ENCODE measurements at places on chromosomes 4 and X. TPM values are rescaled to one million over a fixed set of nuclear protein-coding genes. Genes with fewer than 3 reads are reported as not detected.

DNA sequence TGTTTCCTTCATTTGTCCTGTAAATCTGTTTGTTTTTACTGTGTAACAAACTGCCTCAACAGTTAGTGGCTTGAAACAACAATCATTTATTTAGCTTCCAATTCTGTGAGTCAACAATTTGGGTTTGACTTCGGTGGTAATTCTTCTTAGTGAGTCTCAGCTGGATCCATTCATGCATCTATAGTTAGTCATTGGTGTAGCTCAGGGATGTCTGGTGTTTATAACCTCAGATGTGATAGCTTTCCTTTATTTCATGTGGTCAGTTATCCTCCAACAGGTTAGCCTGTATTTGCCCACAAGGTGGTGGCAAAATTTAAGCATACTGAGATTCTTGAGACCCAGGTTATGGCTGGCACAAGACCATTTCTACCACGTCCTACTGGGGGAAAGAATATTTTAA, 1267.2 kb downstream of the RAPGEF2 start:
- no peak for DNase-seq
- no peak overlapping the region for H3K4me3 ChIP-seq
- H3K4me1 ChIP-seq, result peaks cover 12% of the 10 kb centered on the region
- no peaks in the 10 kb centered on the region for H3K36me3 ChIP-seq
- no peaks in the 10 kb centered on the region for H3K27me3 ChIP-seq
- H3K27ac ChIP-seq, result no peak overlapping the region

GRCh38 chrX:125205133-125205917, 114.3 kb upstream of the TEX13C start:
- peaks cover 21% of the 10 kb centered on the region for H3K4me1 ChIP-seq
- H3K4me3 ChIP-seq, result peak overlapping the region; percentile 92
- DNase-seq, result peak; percentile 67
- no peaks in the 10 kb centered on the region for H3K36me3 ChIP-seq
- peak overlapping the region; percentile 96 for H3K27ac ChIP-seq
- peaks cover 23% of the 10 kb centered on the region for H3K27me3 ChIP-seq

The CLGN gene
- 3.4 TPM for total RNA-seq

DNA sequence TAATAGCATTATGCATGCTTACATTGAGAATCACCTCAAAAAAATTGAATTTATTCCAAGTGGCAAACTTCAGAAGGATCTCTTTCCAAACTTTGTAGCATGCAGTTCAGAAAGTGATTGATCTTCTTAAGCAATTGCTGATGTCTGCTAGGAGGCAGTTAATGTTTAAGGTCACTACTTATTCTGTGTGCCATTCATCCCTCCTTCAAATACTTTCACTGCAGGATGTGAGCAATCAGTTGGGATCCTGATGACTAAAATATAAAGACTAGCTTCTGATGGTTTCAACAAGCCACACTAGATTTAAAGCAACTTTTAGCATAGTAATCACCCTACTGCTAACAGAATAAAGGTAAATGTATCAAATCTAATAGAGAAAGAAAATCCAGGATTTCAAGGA, 414.1 kb downstream of the ADGRL3 start:
- no peak overlapping the region for H3K27ac ChIP-seq
- no peak for DNase-seq
- H3K4me3 ChIP-seq, result no peak overlapping the region
- no peaks in the 10 kb centered on the region for H3K4me1 ChIP-seq
- no peaks in the 10 kb centered on the region for H3K36me3 ChIP-seq
- H3K27me3 ChIP-seq, result no peaks in the 10 kb centered on the region

- H3K4me3 ChIP-seq, result no peak overlapping the region
- H3K36me3 ChIP-seq, result no peaks in the 10 kb centered on the region
- H3K27ac ChIP-seq, result no peak overlapping the region
Observed at GRCh38 chr4:98951710-98952109, 22.8 kb upstream of the EIF4E start.

The CPE gene
- 10.9 TPM for total RNA-seq

GRCh38 chr4:158805635-158806471, 37.0 kb downstream of the FNIP2 start:
- no peaks in the 10 kb centered on the region for H3K36me3 ChIP-seq
- peak overlapping the region; percentile 63 for H3K27ac ChIP-seq
- H3K27me3 ChIP-seq, result no peaks in the 10 kb centered on the region

The ETNPPL gene
- 0.66 TPM for total RNA-seq

DNA sequence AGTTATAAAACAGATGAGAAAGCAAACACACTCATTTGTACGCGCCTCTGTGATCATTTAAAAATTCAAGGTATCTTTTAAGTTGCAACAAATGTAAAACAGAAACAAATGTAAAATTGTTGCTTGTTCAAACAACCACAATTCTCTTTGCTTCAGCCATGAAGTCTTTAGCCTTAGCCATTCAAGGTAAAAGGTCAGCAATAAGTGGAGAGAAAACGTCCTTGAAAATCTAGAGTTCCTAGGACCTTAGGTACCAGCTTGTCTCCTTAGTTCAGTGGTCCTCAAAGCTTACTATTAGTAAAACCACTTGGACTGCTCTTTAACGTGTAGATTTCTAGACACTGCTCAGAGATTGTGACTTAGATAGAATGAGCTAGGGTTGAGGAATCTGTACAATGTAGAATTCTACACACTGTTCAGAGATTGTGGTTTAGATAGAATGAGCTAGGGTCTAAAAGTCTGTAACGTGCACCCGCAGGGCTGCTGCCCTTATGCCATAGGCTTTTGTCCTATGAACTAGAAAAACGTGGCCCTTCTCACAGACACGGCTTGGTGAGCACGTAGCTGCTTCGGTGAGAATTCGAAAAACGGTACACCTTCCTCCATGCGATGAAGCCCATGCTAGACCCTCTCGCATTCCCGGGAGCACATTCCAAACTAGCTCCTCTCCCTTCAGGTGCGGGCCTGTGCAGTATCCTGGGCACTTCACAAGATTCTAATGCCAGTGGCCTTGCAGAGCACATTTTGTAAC, 1.7 kb downstream of the PLAC8 start:
- H3K4me1 ChIP-seq, result peaks cover 49% of the 10 kb centered on the region
- H3K4me3 ChIP-seq, result no peak overlapping the region
- DNase-seq, result no peak
- no peak overlapping the region for H3K27ac ChIP-seq
- no peaks in the 10 kb centered on the region for H3K36me3 ChIP-seq
- H3K27me3 ChIP-seq, result peaks cover 16% of the 10 kb centered on the region

GRCh38 chr4:3682236-3683076, 83.7 kb upstream of the ADRA2C start:
- H3K27ac ChIP-seq, result no peak overlapping the region

- no peak overlapping the region for H3K4me3 ChIP-seq
- no peak for DNase-seq
- no peak overlapping the region for H3K27ac ChIP-seq
Observed at GRCh38 chr4:55340266-55340665, 5.8 kb upstream of the SRD5A3 start.

The ABLIM2 gene
- total RNA-seq, result 2.6 TPM

- no peaks in the 10 kb centered on the region for H3K36me3 ChIP-seq
- H3K27ac ChIP-seq, result no peak overlapping the region
- no peak for DNase-seq
- H3K4me3 ChIP-seq, result no peak overlapping the region
Observed at GRCh38 chr4:138562544-138562991, 320.4 kb upstream of the SLC7A11 start.

GRCh38 chr4:100988876-100989275, 358.4 kb downstream of the PPP3CA start:
- no peak overlapping the region for H3K4me3 ChIP-seq
- DNase-seq, result no peak
- peaks cover 37% of the 10 kb centered on the region for H3K4me1 ChIP-seq
- no peaks in the 10 kb centered on the region for H3K27me3 ChIP-seq
- no peaks in the 10 kb centered on the region for H3K36me3 ChIP-seq

The ZNF711 gene
- 14.3 TPM for total RNA-seq

DNA sequence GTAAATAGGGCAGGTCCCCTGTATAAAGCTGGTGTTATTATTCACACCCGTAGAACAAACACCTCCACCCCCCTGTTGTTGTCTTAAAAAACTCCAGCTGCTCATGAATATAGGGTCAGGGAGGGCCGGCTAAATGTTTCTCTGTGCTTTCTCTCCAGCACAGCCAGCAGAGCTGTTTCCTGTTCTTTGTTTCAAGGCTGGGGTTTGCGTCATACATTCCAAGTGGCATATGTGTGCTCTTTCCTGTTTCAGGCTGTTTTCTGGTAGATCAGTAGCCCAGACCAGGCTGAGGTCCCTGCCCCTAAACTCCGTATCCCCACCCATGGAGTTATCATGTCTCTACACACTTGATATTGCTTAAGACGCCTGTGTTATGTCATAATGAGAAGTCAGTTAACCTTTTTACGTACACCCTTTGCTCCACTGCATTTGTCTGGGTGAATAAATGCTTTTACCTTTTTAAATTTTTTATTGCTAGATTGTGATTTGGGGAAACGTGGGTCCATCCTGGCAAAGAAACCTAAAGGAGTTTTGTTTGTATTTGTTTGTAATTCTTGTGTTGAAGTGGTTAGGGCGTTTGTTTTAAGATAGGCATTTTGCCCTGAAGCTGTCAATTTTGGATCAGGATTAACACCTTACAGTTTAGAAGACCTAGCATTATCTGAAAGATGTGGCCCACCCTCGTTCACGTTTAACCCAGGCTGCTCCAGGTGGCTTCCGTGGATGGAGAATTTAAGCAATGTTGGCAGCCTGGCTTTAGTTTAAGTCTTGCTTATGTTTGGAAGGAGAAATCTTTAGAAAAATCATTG, 3.3 kb downstream of the KLF3 start:
- peak overlapping the region; percentile 89 for H3K4me3 ChIP-seq
- H3K36me3 ChIP-seq, result no peaks in the 10 kb centered on the region
- DNase-seq, result peak; percentile 65
- H3K27ac ChIP-seq, result peak overlapping the region; percentile 99

DNA sequence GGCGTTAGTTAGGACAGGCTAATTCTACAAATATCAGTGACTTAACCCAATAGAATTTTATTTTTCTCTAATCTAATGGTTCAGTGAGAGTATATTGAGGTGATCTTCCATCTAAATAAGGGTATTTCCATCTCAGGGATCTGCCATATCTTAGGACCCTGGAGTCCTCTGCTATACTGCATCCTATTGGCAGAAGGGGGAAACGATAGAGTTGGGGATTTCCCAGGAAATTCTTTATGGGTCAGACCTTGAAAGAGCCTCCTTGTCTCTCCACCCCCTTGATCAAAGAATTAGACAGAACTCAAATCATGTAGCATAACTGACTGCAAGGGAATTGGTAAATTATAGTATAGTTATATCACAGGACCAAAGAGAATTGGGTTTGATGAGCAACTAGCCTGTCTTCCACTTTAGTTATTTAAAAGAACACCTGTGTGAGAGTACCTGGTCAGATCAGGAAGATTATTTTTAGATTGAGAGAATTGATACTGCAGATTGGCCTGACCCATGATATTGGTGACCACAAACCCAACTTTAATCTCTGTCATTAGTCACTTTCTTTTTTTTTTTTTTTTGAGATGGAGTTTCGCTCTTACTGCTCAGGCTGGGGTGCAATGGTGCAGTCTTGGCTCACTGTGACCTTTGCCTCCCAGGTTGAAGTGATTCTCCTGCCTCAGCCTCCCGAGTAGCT, 25.6 kb downstream of the SMARCA5 start:
- no peak overlapping the region for H3K27ac ChIP-seq
- no peak for DNase-seq
- H3K27me3 ChIP-seq, result no peaks in the 10 kb centered on the region
- H3K4me3 ChIP-seq, result no peak overlapping the region
- H3K4me1 ChIP-seq, result no peaks in the 10 kb centered on the region

The SH2D1A gene
- total RNA-seq, result not detected

DNA sequence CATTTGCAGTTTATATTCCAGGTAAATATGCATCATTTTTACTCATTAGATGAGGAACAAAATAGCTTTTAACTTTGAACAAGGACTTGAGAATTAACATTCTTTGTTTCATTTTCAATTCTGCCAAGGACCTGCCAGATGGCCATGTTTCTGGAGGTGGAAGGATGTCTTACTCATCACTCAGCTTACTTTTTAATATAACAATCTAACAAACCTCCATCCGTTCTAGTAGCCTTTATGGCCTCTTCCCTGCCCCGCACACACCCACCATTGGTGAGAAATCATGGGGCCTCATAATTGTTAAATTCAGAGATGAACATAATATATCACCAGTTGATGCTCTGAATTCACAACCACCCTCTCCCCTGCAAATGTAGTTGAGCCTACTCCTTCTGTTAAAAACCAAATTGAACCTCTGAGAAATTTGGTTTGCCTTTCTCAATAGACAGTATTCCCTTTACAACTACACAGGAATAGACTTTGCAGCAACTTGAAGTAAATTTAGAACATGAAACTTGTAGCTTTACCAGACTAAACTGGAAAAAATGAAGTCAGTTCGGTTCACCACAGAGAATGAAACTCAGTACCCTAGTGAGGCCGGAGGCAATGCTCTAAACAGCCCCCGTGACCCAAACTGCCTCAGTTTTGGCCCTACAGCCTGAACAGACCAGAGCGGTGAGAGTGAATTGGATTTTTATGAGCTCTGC, 50.1 kb upstream of the ACSL4 start:
- no peaks in the 10 kb centered on the region for H3K36me3 ChIP-seq
- H3K27me3 ChIP-seq, result no peaks in the 10 kb centered on the region
- DNase-seq, result no peak
- H3K4me1 ChIP-seq, result peaks cover 9% of the 10 kb centered on the region
- H3K27ac ChIP-seq, result no peak overlapping the region

DNA sequence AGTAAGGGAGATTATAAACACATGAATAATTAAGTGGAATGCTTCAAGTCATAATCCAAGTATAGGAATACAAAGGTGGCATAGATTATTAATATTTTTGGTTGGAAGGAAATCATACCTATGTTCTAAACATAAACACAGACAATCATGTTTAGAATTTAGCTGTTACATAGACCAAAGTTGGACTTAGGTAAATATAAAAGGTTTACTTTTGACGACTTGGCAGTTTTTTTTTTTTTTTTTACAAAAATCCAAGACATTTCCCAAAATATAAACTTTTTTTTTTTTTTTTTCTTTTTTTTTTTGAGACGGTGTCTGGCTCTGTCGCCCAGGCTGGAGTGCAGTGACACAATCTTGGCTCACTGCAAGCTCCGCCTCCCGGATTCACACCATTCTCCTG, 3.5 kb upstream of the N4BP2 start:
- no peak overlapping the region for H3K4me3 ChIP-seq
- no peak for DNase-seq
- H3K36me3 ChIP-seq, result no peaks in the 10 kb centered on the region
- peaks cover 20% of the 10 kb centered on the region for H3K4me1 ChIP-seq
- H3K27ac ChIP-seq, result no peak overlapping the region

DNA sequence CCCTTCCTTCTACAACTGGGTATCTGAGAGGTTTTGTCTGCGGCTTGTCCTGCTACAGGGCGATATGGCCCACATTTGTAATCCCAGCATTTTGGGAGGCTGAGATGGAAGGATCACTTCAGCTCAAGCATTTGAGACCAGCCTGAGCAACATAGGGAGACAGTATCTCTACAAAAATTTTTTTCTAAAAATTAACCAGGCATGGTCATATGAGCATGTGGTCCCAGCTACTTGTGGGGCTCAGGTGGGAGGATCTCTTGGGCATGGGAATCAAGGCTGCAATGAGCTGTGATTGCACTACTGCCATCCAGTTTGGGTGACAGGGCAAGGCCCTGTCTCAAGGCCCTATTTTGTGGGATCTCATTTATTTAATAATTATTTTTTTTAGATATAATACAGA, 420.6 kb upstream of the PABPC4L start:
- DNase-seq, result no peak
- H3K4me3 ChIP-seq, result no peak overlapping the region
- peaks cover 49% of the 10 kb centered on the region for H3K4me1 ChIP-seq
- H3K36me3 ChIP-seq, result no peaks in the 10 kb centered on the region
- no peaks in the 10 kb centered on the region for H3K27me3 ChIP-seq
- H3K27ac ChIP-seq, result peak overlapping the region; percentile 91

The RAB39B gene
- total RNA-seq, result 6.9 TPM

GRCh38 chr4:186942758-186943377, 219.2 kb upstream of the FAT1 start:
- H3K27ac ChIP-seq, result no peak overlapping the region
- peaks cover 30% of the 10 kb centered on the region for H3K4me1 ChIP-seq
- no peaks in the 10 kb centered on the region for H3K36me3 ChIP-seq
- H3K27me3 ChIP-seq, result no peaks in the 10 kb centered on the region
- no peak for DNase-seq
